ENCODE measurements at places on chromosomes 13 and 19.

- DNase-seq, result peak; percentile 98
These were observed 2.7 kb upstream of the PLIN3 start for GRCh38 chr19:4870025-4870700.

DNA sequence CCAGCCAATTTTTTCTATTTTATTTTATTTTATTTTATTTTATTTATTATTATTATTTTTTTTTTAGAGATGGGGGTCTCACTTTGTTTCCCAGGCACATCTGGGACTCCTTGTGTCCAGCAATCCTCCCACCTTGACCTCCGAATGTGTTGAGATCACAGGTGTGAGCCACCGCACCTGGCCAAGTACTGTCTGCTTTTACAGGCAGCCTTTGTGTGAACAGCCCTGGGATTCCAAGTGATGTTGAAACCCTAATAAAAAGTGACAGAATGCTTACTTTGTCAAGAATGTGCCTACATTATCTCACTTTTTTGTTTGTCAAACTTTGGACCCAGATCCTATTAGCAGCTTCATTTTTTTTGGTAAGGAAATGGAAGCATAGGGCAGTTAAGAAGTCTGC, 220.1 kb upstream of the EDNRB start:
- DNase-seq, result no peak

GRCh38 chr13:24006520-24007248, 109.4 kb upstream of the C1QTNF9B start:
- DNase-seq, result no peak

- DNase-seq, result peak; percentile 75
These were observed 722 bp downstream of the COLGALT1 start for GRCh38 chr19:17555929-17556813.

DNA sequence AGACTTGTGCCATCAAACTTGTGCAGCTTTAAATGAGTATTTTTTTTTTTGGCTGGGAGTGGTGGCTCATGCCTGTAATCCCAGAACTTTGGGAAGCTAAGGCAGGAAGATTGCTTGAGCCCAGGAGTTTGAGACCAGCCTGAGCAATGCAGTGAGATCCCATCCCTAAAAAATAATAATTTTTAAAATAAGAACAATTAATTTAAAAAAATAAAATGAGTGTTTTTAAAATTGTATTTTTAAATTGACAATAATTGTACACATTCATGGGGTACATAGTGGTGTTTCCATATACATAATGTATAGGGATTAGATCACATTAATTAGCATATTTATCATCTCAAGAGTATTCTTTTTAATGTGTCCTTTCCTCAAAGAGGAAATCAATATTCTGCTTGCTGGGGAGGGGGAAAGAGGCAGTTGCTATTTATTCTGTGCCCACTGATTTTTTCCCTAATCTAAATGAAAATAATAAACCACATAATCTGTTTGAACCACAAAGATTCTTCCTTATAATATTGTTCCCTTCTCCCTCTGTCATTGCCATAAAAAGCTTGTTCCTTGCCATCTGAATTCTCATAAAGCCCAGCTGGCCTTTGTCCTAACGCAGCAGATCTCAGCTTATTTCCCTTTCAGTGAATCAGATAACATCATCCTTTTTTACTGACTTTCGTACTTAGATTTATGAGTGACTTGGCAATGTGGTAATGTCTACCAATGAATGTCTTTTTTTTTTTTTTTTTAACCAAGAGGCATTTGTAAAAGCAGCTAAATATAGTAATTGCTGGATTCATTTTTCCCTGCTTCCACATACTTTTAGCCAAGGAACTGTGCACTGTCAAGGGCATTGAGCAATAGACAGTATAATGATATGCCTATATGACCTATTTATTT, 81.8 kb upstream of the RUBCNL start:
- DNase-seq, result peak; percentile 53

Measured in EL (cell line).